Inflammatory macrophage treated with lipopolysaccharide for 1 hour (primary cell): ENCODE measurements at places on chromosomes 12 and 14.

- DNase-seq = no peak
These were observed 15.1 kb downstream of the NUAK1 start for GRCh38 chr12:106123551-106124081.

GRCh38 chr12:31342286-31342685 is 16.3 kb upstream of the SINHCAF start:
- no peak for DNase-seq

DNA sequence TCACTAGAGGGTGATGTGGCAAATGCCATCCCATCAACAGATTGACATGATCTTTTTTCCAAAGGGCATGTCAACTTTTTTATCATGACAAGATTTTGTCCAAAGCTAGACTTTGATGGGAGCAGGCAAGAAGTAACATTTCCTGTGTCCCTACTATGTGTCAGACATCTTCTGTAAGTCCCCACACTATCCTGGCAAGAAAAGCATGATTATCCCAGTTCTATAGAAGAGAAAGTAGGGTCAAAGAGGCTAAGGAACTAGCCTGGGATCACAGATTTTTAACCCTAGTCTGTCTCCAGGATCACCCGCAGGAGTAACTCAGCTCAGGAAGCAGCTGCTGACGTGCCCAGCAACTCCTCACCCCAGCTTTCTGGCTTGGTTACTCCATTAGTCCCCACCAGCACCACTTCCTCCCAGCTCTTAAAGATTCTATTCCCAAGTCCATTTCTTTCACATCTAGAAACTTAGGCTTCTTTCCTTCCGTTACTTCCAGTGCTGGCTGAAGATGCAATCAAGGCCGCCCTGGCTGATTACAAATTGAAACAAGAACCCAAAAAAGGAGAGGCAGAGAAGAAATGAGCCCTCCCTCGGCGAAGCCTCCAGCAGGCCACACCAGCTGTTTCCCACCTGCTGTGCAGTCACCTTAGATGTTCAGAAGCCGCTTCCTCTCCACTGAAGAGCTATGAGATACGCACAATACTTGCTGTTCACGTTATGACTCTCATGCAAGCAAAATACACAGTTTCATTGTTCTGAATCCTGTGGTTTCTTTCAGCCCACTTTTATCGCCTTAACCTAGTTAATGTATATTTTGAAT is 6.2 kb downstream of the ISCU start:
- no peak for DNase-seq

- DNase-seq = peak; percentile 67
These were observed 38.2 kb upstream of the SNX6 start for GRCh38 chr14:34668111-34668510.

DNA sequence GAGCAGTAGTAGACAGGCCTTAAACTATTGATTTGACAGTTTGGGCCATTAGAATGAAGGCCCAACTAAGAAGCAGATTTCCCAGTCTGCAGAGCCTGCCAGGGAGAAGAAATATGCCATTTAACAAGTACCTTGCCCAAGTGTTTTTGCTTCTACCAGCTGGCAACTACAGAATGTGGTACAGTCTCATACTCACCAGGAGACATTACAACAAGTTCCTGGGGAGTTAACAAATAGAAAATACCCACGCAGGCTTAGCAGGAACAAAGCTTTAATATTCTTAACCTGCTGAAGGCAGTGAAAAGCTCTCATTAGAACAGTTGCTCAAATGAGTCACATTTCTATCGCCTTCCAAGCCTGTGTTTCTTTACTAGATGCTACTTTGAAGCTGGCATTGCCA is 241.0 kb downstream of the TMEM117 start:
- DNase-seq = no peak
